ENCODE measurements at places on chromosomes 2 and 18. TPM values are rescaled to one million over a fixed set of nuclear protein-coding genes. Genes with fewer than 3 reads are reported as not detected.

- DNase-seq, result no peak
These were observed 270.7 kb downstream of the TCF4 start for GRCh38 chr18:55317324-55317723.

GRCh38 chr2:2889646-2890045 is 488.0 kb downstream of the EIPR1 start:
- no peak for DNase-seq

- DNase-seq, result no peak
These were observed 60.0 kb upstream of the DTNA start for GRCh38 chr18:34650121-34650545.

DNA sequence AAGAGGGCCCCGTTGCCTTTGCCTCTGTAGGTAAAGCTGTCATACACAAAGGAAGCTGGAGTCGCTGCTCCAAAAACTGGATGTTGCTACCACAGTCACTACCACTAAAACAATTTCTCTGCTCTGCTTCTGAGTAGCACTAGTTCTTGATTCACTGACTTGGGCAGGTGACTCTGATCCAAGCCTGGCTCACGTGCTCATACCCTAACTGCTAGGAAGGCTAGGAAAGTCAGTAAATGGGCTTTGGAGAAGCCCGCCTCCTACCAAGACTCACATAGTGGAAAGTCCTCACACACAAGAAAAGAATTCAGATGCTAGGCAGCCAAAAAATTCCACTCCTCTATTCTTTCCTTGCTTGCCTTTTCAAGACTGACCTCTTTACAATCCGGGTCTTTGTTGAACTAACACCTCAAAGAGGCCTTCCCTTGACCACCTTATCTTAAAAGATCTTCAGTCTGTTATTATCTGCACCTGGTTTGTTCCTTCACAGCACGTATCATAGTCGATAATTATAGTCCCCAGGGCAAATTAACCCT is 11.4 kb upstream of the DYNC1I2 start:
- no peak for DNase-seq

ITPRID2 gene
- 70.5 TPM for total RNA-seq

ALS2 gene
- total RNA-seq, result 12.7 TPM

PRSS56 gene
- not detected for total RNA-seq

Measured in activated naive CD4-positive, alpha-beta T cell treated with anti-CD3 and anti-CD28 coated beads, Interleukin-2, amount 50 U/mL, for 72 hours (primary cell).